ENCODE measurements at places on chromosomes 1 and 21.

- DNase-seq: no peak
Measured at GRCh38 chr1:109794319-109795132, 30.8 kb upstream of the EPS8L3 start.

DNA sequence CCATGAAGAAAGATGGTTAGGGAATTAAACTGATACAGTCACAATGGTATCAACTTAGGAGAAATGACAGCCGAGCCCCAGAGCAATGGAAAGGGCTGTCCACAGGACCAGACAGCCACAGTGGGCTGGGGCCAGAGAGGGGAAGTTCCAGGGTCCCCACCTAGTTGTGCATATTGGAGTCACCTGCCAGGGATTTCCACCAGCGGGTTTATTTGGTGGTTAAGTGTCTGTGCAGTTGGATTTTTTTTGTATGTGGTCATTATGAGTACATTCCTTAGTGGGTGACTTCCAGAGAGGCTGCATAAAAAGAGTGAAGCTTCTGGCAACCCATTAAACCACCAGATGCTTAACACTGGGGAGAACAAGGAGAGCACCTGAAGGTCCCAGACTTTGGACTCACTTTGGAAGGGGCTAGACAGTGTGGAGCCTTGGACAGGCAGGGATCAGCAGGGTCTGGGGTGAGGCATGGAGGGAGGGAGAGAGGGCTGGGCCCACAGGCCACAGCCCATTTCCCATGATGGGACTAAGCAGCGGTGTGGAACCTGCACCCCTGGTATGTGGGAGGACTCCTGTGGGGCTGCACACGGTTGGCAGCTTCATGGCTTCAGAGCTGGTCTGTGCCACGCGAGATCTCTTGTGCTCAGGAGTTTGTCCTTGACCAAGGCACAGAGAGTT is 7.8 kb upstream of the PTTG1IP start:
- DNase-seq: no peak

- DNase-seq: peak; percentile 27
Measured at GRCh38 chr1:10507111-10507879, 32.5 kb downstream of the PEX14 start.

DNA sequence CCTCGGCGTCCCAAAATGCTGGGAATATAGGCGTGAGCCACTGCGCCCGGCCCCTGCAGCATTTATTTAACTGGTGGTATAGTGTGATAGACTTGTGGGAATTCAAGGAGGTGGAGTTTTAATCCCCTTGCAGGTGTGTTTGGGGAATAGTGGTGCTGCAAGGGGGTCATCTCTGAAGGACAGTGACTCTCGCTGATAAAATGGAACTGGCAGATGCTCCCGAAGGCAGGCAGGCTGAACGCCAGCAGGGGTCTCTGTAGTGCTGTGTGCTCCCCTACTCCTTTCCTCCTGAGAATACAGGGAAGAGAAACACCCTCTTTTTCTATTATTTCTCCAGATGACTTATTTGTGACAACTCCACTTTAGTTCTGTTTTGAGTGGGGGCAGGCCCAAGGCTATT is 4.0 kb downstream of the OSCP1 start:
- no peak for DNase-seq

DNA sequence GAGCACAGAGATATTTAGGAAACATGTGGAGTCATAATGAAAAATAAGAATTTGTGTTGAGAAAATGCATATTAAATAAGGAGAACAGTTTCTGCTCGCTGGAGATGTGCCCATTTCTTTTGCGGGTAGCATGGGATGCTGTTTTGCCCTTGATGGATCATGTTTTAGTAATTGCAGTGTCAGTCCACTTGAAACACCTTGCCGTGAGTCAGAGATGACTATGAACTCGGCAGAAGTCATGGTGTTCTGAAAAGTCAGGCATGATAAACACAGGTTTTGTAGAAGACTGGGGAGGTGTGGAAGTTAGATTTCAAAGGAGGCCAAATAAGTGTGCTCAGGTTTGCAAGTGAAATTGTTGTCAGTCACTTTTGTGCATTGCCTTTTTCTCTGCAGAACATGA is 315.0 kb upstream of the LRRC7 start:
- no peak for DNase-seq

GRCh38 chr1:6770751-6771440 is 14.4 kb upstream of the CAMTA1 start:
- DNase-seq: no peak

- no peak for DNase-seq
Measured at GRCh38 chr1:167573035-167573434, 19.5 kb upstream of the CREG1 start.

- DNase-seq: no peak
Measured at GRCh38 chr21:36791180-36791579, 92.3 kb downstream of the SIM2 start.

- DNase-seq: no peak
Measured at GRCh38 chr21:44510109-44510507, 29.9 kb downstream of the KRTAP10-1 start.

- DNase-seq: no peak
Measured at GRCh38 chr1:236774926-236775325, 20.2 kb upstream of the MTR start.

DNA sequence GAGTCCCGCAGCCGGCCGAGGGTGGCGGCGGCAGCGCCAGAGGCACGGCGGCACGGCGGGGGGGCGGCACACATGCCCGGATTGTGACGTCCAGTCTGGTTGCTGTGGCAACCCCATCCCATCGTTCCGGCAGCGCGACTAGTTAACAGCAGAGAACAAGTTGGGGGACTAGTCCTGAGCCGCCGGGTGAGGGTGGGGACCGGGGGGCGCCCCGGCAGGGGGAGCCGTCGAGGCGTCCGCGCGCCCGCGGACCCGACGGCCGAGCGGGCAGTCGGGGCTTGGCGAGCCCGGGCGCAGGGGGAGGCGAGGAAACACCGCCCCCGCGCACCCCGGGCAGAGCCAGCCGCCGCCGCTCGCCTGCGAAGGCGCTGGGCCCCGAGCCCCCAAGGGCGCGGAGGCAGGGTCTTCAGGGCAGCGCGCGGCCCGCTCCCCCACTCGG is at the start of gene CHD5:
CHD5 (minus strand) TSS at position 54 of the 439 bp plus-strand sequence. CDS start 298 bp downstream, outside the sequence.
- DNase-seq: no peak

GRCh38 chr1:211724687-211725196 is 49.3 kb upstream of the NEK2 start:
- no peak for DNase-seq

- no peak for DNase-seq
Measured at GRCh38 chr1:240967070-240967724, 355.2 kb upstream of the GREM2 start.

- DNase-seq: no peak
Measured at GRCh38 chr1:31327381-31327780, 30.5 kb downstream of the ZCCHC17 start.

- no peak for DNase-seq
Measured at GRCh38 chr1:230268371-230269170, 157.6 kb downstream of the PGBD5 start.

GRCh38 chr21:35057428-35057827 is 8.3 kb upstream of the RUNX1 start:
- no peak for DNase-seq

GRCh38 chr1:5645135-5645399 is 347.2 kb downstream of the NPHP4 start:
- no peak for DNase-seq

- DNase-seq: no peak
Measured at GRCh38 chr1:29820401-29820800, 584.1 kb downstream of the PTPRU start.

- no peak for DNase-seq
Measured at GRCh38 chr1:55376897-55377296, 161.7 kb upstream of the USP24 start.

All from stimulated activated CD8-positive, alpha-beta memory T cell treated with anti-CD3 and anti-CD28 coated beads, Interleukin-7, amount 100 ng/mL, for 1 hour (primary cell).